Retina (tissue), 1 donor: ENCODE measurements at places on chromosomes 1 and 21.
A peak's percentile ranks its signal among the peaks of the same experiment; 100 is the strongest.

DNA sequence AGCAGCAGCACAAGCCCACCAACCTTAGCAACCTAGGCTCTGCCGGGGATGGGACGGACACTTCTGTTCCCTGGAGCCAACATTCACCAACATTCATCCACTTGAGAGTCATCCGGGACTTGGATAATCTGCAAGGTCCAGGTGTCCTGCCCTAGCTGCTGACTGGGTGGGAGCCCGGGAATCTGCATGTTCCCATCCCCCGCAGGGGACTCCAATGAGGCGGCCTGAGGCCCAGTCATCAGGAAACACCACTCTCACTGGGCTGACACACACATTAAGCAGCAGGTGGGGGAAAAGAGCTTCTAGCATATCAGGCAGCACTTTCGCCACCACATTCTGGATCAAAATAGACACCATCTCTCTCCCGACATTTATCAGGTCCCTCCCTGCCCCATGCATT lies 38.4 kb upstream of the CCSAP start:
- peak; percentile 37 for DNase-seq

DNA sequence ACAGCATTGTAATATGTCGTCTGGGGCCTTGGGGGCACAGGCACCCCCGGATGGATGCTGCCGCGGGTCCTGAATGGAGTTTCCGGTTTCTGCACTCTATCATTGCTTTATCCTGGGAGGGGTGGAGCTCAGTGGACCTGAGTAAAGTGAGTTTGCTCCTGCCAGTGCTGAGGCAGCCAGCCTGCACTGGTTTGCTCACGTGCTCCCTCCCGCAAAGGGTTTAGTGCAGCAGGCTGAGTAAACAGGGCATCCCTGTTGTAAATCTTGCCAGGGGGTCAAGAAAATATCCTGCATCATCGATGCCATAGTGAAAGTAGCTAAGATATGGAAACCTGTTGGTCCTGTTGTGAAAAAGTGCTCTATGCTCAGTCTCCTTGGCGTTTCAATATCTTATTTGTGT lies 85.6 kb upstream of the BRINP3 start:
- no peak for DNase-seq

DNA sequence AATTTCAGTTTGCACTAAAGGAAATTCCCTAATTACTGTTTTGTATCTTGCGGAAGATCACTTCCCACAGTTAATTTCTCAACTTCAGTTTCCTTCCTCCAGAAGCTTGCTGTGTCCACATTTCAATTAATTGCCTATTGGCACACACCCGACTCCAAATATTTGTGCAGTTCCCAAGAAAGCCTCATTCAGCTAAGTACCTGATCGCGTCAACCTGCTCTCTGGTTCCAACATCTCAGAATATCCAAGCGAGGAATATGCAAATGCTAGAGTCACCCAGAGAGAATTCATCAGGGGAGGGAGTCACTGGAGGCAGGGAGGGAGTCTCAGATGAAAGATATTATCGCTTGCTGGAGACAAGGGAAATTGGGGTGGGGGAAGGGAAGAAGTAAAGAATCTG lies 351.3 kb downstream of the RRAGC start:
- DNase-seq: no peak

- DNase-seq: no peak
These were observed 35.1 kb upstream of the CCDC27 start for GRCh38 chr1:3717041-3717714.

DNA sequence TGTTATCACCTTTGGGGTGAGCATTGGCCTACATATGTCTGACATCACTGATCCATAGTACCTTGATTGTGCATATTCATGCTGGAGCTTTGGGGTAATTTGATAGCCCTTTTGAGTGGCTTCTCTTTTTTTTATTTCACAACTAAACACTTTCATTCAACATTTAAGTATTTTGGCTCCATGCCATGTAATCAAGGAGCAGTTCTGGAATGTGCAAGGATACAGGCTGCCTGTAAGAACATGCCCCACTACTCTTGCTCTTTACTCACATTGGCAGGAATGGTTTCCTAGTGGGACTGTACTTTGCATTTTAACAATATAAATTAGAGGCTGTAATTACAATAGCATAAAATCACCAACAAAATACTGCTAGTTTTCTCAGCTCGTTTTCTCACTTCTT lies 300.7 kb upstream of the SPAG17 start:
- no peak for DNase-seq

DNA sequence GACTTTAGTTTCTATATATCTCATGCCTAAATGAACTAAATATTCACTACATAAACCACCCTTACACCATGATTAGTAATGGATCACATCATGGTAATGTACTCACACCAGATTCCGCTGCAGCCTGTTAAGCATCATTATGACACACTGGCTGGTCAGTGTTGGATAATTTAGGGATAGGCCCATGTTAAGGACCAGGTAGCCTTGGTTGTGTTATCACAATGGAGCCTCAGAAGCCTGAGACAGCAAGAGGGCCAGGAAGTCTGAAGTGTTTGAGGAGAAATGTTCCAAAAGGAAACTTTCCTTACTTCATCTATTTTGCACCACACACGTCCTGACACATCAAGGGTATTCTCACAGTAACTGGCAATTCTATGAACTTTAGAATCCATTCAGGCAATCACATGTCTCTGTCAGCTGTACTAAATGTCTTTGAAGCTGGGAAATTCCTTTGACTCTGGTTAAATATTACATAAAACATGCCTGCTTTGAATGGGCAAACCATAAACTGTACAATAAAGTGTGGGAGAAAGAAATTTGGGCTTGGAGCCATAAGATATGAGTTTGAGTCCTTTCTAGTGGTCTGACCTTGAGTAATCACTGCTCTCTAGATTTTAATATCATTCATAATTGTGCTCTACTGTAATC lies 105.3 kb upstream of the DPT start:
- DNase-seq: no peak

DNA sequence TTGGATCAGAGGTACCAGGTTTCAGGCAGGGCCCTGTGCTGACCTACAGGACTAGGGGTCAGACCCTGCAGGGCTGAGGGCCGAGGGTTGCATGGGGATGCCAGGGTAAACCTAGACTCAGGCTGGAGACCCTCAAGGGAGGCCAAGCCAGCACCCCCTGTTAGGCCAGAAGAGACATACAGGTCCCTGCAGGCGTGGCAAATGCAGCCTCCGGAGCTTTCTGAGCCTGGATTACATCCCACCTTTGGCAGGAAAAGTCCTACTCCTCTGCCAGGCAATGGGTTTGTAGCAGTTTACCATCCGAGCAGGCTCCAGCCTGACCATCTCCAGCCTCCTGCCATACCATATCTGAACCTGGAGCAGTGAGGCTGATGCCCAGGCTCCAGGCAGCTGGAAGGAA lies 425.3 kb downstream of the NPHP4 start:
- DNase-seq: no peak

- DNase-seq: no peak
These were observed 18.8 kb downstream of the SPSB1 start for GRCh38 chr1:9311479-9311878.

- no peak for DNase-seq
These were observed 612.9 kb upstream of the USP24 start for GRCh38 chr1:55828044-55828443.

GRCh38 chr1:85463731-85464496 lies 1.0 kb downstream of the DDAH1 start:
- DNase-seq: no peak
